ENCODE measurements at places on chromosomes 3 and 15.
A peak's percentile ranks its signal among the peaks of the same experiment; 100 is the strongest.

DNA sequence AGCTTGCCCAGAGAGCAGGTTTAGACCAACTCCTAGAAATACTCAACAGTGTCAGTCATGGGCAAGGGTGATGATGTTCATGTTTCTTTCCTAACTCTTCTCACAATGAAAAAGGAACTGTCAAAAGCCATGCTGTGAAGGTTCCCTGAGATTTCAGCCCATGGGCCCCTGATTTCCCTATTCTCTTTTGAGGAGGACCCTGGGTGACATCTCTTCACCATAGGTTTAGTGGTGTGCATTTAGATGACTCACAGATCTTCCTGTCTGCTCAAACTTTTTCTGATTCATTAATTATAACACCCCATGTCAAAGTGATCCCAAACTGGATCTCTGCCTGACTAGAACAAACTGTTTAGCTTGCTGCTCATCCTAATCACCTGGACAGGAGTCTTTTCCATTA lies 108.0 kb downstream of the BBX start:
- no peak for DNase-seq

DNA sequence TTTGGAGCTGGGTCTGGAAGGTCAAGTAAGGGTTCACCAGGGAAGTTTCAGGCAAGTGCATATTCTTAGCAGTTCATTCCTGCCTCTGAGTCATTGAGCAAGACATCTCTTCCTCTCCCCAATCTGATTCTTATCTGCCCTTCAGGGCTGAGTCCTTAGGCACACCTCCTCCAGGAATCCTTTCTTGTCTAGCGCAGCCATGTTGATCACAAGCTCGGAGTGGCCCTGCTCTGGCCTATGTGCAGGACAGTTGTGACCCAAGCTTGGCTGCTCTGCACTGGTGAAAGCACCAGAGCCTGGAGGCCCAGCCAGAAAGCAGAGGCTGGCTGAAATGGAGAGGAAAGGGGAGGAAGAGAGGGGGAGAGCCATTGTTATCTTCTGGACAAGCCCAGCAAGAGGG lies 30.9 kb upstream of the MRPS22 start:
- peak; percentile 92 for DNase-seq

DNA sequence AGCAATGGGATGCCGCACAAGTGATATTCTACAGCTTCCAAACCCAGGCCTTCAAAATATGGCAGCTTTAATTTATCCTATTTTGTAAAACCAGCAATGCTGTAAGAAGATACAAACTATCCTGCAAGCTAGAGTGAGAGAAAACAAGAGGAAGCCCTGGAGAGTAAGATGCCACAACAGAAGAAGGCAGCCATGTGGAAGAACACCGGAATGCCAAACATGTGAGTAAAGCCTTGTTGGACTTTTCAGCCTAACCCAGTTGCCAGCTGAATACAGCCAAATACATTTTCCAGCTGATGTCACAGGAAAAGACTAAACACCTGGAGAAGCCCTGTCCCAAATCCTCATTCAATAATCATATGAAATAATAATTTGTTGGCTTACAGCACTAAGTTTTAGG lies 1115.1 kb upstream of the CADM2 start:
- no peak for DNase-seq

DNA sequence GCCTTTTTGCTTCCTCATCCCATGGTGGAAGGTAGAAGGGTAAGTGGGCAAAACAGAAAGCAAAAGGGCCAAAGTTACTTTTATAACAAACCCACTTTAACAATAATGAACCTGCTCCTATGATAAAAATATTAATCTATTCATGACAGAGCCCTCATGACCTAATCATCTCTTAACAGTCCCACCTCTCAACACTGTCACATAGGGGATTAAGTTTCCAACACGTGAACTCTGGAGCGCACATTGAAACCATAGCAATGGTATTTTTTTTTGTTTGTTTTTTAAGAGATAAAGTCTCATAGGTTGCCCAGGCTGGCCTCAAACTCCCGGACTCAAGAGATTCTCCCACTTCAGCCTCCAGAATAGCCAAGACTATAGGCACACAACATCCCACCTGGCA lies 30.7 kb downstream of the KATNBL1 start:
- DNase-seq = no peak

- DNase-seq = peak; percentile 49
Observed at GRCh38 chr15:99073008-99073717, 31.7 kb upstream of the SYNM start.

DNA sequence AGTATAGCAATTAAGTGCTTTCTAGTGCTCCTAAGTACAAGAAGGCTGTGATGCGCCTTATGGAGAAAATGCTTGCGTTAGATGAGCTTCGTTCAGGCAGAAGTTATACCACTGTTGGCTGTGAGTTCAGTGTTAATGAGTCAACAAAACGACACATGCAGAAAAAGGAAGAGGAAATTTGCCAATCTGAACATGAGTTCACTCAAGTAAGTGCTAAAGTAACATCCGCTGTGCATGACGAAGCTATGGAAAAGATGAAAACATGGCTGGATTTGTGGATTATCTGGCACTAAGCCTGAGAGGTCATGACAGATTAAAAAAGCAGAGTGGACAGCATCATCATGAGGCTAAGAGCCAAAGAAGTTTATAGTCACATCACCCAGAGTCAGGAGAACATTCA lies 36.9 kb downstream of the SH3BP5 start:
- DNase-seq = no peak

- DNase-seq = peak; percentile 56
Observed at GRCh38 chr3:42263354-42264346, 2.3 kb downstream of the CCK start.

Data from islet precursor cell (in vitro differentiated cells).